ENCODE measurements at places on chromosomes 3 and 15. TPM values are rescaled to one million over a fixed set of nuclear protein-coding genes. Genes with fewer than 3 reads are reported as not detected.

GRCh38 chr3:52693071-52693470 is 7.2 kb downstream of the GNL3 start:
- no peak overlapping the region for H3K4me3 ChIP-seq
- H3K27me3 ChIP-seq = no peaks in the 10 kb centered on the region
- H3K36me3 ChIP-seq = peaks cover 93% of the 10 kb centered on the region
- no peak for DNase-seq

Gene PLIN1
- 39.3 TPM for total RNA-seq

Gene ZNF860
- 0.43 TPM for total RNA-seq

Gene MCF2L2
- not detected for total RNA-seq

DNA sequence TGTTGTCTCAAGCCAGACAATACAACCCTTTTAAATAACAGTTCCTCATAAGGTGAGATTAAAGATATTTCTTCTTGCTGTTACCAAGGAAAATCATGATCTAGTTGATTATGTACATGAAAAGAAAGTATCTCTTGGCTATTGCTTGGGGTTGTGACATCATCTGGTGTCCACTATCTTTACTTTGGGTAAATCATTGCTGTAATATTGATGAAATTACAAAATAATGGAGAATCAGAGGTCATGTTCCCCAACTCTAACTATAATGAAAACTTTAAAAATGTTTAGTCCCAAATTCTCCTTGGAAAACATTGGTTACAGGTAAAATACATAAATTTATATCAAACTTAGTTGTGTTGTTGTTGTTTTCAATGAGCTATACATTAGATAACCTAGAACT is 142.2 kb downstream of the ARPP21 start:
- no peak overlapping the region for H3K27ac ChIP-seq
- H3K27me3 ChIP-seq = no peaks in the 10 kb centered on the region
- no peaks in the 10 kb centered on the region for H3K4me1 ChIP-seq
- no peak for DNase-seq
- H3K4me3 ChIP-seq = no peak overlapping the region
- no peaks in the 10 kb centered on the region for H3K36me3 ChIP-seq

DNA sequence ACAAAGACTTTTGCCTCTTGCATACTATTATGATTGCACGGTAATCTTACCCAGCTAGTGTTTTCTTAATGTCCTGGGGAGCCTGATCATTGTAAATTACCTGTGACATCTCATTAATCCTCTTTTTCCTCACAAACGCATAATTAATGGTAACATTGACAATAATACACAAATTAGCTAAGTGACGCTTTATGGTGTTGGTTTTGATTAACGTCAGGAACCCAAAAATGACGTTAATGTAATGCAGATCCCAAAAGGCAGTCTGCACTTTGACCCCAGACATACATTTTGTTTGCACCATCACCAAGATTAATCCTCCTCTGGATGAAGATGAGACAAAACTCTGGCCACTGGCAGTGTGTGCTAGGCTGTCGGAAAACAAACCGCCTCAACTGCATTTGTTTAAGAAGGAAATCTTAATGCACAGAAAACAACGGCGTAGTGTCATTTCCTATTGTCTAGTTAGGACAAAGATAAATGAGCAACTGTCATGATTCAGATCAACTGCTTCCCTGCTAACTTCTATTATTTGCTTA is 83.9 kb upstream of the CDIN1 start:
- no peak overlapping the region for H3K27ac ChIP-seq
- no peak overlapping the region for H3K4me3 ChIP-seq
- no peak for DNase-seq
- no peaks in the 10 kb centered on the region for H3K36me3 ChIP-seq
- no peaks in the 10 kb centered on the region for H3K27me3 ChIP-seq
- peaks cover 12% of the 10 kb centered on the region for H3K4me1 ChIP-seq

Gene GNAT1
- total RNA-seq = 4.7 TPM

DNA sequence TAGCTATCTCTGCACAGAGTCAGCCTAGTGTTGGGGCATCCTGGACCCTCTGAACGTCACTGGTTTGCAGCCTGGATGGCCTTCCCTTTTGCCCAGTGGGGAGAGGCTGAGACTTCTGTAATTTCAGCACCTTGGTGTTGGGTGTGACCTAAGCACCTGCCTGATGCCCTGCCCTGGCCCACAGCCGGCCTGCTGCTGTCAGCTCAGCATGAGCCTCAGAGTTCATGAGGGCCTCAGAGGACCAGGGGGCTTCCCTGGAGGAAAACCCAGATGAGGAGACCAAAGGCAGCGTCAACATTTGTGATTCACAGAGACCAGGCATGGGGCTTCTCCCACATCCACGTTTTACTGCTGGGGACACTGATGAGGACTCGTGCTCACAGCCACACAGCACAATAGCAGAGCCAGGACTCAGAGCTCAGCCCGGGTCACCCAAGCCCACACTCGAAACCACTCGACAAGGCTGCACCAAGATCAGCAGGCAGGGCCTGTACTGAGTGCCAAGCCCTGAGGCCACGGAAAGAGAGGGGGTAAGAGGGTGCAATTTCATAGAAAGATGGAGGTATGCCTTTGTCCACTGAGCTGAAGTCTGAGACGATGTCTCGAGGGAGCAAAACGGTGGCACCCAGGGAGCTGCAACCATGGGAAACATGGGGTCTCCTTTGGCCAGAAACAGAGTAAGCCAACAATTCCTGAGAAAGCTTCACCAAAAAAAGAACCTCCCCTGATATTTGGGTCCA is 9.9 kb upstream of the GP9 start:
- no peak overlapping the region for H3K4me3 ChIP-seq
- no peaks in the 10 kb centered on the region for H3K36me3 ChIP-seq
- H3K4me1 ChIP-seq = peaks cover 5% of the 10 kb centered on the region
- H3K27me3 ChIP-seq = no peaks in the 10 kb centered on the region

Gene TTC23
- total RNA-seq = 37.3 TPM

DNA sequence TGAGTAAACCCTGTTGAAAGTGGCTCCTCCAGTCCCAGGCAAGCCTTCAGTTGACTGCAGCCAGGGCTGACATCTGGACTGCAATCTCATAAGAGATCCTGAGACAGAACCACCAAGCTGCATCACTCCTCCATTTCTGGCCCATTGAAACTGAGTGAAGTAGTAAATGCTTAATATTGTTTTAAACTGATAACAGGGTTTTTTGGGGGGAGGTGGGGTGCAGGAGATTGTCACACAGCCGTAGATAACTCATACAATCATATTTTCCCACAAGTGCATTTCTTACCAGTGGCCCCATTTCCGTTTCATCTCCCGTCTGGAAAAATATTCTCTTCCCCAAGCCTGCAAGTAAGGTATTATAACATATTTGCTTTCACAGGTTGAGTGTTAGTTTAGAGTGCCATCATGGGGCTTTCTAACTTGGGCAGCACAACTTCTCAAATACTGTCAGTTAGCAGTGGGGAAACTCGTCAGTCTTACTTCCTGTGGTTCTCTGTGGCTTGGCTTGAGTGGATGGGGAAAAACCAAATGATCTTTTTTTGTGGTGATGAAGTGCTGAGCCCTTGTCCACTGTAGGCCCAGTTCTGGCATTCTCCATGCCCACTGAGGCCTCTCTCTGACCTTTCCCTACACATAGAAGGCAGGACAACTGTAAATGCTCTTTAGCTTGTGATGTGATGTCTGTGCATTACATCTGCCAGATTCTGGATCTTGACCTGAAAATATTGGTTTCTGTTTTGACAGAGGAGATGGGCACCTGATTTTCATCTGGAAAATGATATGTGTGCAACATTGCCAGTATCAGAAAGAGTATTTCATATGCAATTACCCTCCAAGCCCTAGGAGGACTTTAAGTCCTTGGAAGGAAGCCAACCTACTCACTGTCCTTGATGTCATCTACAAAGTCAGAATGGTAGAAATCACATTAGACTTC is 90.1 kb upstream of the BHLHE40 start:
- no peak overlapping the region for H3K27ac ChIP-seq
- H3K36me3 ChIP-seq = no peaks in the 10 kb centered on the region
- no peak overlapping the region for H3K4me3 ChIP-seq

Gene TMEM207
- not detected for total RNA-seq

DNA sequence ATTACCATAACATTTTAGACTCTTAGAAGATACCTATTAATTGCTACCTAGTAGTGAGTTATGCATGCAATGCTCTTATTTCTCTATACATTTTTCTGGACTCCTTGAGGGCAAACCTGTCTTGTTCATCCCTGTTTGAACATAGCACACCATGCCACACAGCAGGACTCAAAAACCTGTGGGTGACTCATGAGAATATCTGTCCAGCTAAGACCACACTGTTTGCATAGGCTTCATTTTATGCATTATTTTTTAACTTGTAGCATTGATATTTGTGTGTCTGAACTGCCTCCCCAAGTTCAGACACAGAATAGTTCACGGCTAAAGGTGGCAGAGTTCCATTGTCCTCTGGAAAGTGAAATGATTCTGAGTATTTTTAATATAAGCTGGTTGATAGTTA is 1.8 kb downstream of the LMCD1 start:
- H3K27ac ChIP-seq = peak overlapping the region; percentile 91
- H3K27me3 ChIP-seq = no peaks in the 10 kb centered on the region
- peak overlapping the region; percentile 77 for H3K4me3 ChIP-seq
- H3K4me1 ChIP-seq = peaks cover 27% of the 10 kb centered on the region
- DNase-seq = no peak

GRCh38 chr15:89383365-89384175 is 48.9 kb upstream of the POLG start:
- H3K27ac ChIP-seq = no peak overlapping the region
- no peak overlapping the region for H3K4me3 ChIP-seq
- no peaks in the 10 kb centered on the region for H3K27me3 ChIP-seq
- H3K4me1 ChIP-seq = no peaks in the 10 kb centered on the region
- no peak for DNase-seq

GRCh38 chr3:5010140-5010539 is 30.9 kb downstream of the BHLHE40 start:
- H3K4me3 ChIP-seq = no peak overlapping the region
- H3K4me1 ChIP-seq = no peaks in the 10 kb centered on the region
- H3K27me3 ChIP-seq = no peaks in the 10 kb centered on the region
- no peak overlapping the region for H3K27ac ChIP-seq
- no peak for DNase-seq

- H3K36me3 ChIP-seq = peaks cover 67% of the 10 kb centered on the region
- H3K4me3 ChIP-seq = no peak overlapping the region
- no peak for DNase-seq
- H3K4me1 ChIP-seq = no peaks in the 10 kb centered on the region
- no peaks in the 10 kb centered on the region for H3K27me3 ChIP-seq
These were observed 35.7 kb upstream of the GRAMD1C start for GRCh38 chr3:113802795-113803455.

Gene CAMKV
- total RNA-seq = not detected

GRCh38 chr15:94692710-94693109 is 461.3 kb downstream of the MCTP2 start:
- no peak overlapping the region for H3K4me3 ChIP-seq
- no peaks in the 10 kb centered on the region for H3K4me1 ChIP-seq
- H3K27me3 ChIP-seq = no peaks in the 10 kb centered on the region
- no peaks in the 10 kb centered on the region for H3K36me3 ChIP-seq
- no peak for DNase-seq
- H3K27ac ChIP-seq = no peak overlapping the region

Gene GPR171
- 3.2 TPM for total RNA-seq

GRCh38 chr15:56619887-56620286 is 113.4 kb downstream of the ZNF280D start:
- H3K27me3 ChIP-seq = no peaks in the 10 kb centered on the region
- H3K36me3 ChIP-seq = no peaks in the 10 kb centered on the region
- H3K27ac ChIP-seq = no peak overlapping the region
- no peaks in the 10 kb centered on the region for H3K4me1 ChIP-seq
- no peak overlapping the region for H3K4me3 ChIP-seq
- DNase-seq = no peak

DNA sequence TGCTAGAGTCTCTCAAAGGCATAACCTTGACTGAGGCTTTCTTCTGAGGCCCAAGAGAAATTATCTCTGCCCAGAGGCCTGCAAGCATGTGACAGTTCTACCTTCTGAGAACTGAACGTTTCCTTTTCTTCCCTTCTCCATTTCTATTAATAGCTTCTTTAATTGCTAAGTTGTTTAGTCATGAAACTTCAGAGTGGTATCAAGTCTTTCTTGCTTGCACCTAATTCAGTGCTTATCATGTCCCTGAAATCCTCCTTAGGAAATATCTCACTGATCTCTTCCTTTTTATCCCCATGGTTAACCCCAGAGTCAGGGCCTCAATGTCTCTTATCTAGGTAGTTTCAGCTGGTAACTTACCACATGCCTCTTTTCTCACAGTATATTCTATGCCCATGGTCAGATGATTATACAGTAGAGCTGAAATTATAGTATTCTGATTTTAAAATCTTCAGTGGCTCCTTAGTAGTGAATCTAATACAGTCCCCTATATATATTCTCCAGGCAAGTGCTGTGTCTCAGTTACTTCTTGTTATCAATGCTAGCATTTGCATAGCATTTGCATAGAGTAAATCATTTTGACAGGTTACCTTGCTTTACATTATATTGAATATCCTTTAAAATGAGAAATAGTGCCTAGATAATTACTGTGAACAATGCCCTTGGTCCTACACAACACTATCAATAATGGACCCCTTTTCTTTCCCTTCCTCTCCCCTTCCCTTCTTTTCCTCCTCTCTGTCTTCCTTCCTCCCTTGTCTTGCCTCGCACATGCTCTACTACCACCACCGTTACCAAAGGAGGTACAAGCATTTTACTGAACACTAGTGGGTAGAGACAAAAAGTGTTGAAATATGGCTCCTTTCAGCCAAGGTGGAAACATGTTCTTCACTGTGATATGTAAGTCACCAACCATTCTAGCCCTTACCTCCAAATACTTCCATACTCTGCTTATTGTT is 33.0 kb downstream of the KBTBD8 start:
- H3K4me3 ChIP-seq = no peak overlapping the region
- H3K36me3 ChIP-seq = no peaks in the 10 kb centered on the region
- no peaks in the 10 kb centered on the region for H3K27me3 ChIP-seq
- H3K27ac ChIP-seq = no peak overlapping the region
- no peak for DNase-seq

GRCh38 chr3:110758208-110758607 is 313.4 kb upstream of the NECTIN3 start:
- H3K27ac ChIP-seq = no peak overlapping the region
- H3K27me3 ChIP-seq = no peaks in the 10 kb centered on the region
- no peaks in the 10 kb centered on the region for H3K36me3 ChIP-seq
- H3K4me1 ChIP-seq = no peaks in the 10 kb centered on the region

Gene MESP2
- total RNA-seq = not detected

Gene VIPR1
- 3.5 TPM for total RNA-seq

Gene ZNF620
- not detected for total RNA-seq

- no peaks in the 10 kb centered on the region for H3K27me3 ChIP-seq
- no peak overlapping the region for H3K4me3 ChIP-seq
- DNase-seq = no peak
- H3K4me1 ChIP-seq = no peaks in the 10 kb centered on the region
- no peaks in the 10 kb centered on the region for H3K36me3 ChIP-seq
These were observed 47.1 kb upstream of the LSAMP start for GRCh38 chr3:116492379-116492778.

GRCh38 chr3:171415070-171415469 is 45.1 kb downstream of the TNIK start:
- H3K27ac ChIP-seq = no peak overlapping the region
- no peak for DNase-seq
- H3K36me3 ChIP-seq = no peaks in the 10 kb centered on the region
- no peak overlapping the region for H3K4me3 ChIP-seq
- no peaks in the 10 kb centered on the region for H3K27me3 ChIP-seq

GRCh38 chr3:10466186-10466585 is 39.2 kb downstream of the ATP2B2 start:
- no peaks in the 10 kb centered on the region for H3K36me3 ChIP-seq
- H3K27me3 ChIP-seq = no peaks in the 10 kb centered on the region
- H3K4me1 ChIP-seq = no peaks in the 10 kb centered on the region
- no peak overlapping the region for H3K4me3 ChIP-seq
